ENCODE measurements at places on chromosomes 3 and 15.

GRCh38 chr15:70054366-70054765 lies 43.4 kb downstream of the TLE3 start:
- DNase-seq: no peak

DNA sequence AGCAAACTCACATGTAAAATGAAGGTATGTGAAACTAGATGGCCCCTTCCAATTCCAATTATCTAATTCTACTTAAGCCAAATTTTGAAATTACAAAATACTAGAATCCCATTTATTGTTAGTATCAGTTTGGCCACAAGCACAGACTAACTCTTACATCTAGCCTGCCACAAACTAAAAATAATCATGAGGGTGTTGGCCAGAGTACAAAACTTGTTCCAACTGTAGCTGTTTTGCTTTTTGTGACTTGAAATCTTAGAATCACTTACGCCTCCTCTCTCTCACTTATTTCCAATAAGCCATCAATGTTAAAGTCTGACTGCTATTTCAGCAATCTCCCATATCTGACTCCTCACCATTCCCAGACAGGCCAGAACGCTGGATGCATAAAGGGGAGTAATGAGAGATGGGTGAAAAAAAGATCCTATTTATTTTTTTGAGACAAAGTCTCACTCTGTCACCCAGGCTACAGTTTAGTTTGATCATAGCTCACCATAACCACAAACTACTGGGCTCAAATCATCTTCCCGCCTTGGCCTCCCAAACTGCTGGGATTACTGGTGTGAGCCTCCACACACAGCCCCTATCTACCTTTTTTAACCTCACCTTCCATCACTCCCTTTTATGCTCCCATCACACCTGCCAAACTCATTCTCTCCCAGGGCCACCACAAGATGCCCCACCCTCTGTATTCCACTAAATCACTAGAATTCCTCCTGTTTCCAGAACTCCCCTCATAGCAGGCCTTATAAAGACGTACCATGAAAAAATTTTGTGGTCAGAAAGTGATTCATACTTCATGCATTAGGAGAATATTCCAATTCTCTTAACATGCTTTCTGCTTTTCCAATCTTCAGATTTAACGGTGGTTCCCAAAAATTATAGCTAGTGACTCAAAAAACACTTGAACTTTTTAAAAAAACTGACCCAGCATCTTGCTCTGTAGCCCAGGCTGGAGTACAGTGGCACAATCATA lies 36.5 kb downstream of the ATOSA start:
- DNase-seq: no peak

GRCh38 chr15:32966512-32966911 lies 228.0 kb downstream of the FMN1 start:
- DNase-seq: no peak

DNA sequence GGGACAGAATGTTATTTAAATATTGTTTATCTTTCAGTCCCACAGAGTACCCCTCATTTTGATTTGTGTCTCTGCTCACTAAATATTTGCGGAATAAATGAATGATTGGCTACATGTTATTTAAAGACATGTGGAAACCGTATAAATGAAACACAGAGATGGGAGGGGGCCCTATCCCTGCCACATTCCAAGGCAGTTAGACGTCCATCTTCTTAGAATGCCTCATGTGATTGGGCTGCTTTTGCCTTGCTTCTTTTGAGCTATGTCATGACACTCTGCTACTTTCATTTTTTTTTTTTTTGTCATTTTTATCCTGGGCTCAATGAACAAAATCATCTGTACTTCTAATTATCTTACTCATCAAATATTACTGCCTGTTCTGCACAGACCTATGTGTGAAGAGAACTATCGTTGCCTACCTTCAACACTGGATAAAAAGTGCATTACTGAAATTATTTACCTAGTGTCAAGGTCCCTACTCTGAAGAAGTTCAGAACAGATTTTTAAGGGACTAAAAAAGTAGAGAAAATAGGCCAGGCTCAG lies 83.9 kb upstream of the FAM98B start:
- no peak for DNase-seq

- DNase-seq: no peak
Observed at GRCh38 chr3:172707030-172707429, 3.8 kb downstream of the NCEH1 start.

DNA sequence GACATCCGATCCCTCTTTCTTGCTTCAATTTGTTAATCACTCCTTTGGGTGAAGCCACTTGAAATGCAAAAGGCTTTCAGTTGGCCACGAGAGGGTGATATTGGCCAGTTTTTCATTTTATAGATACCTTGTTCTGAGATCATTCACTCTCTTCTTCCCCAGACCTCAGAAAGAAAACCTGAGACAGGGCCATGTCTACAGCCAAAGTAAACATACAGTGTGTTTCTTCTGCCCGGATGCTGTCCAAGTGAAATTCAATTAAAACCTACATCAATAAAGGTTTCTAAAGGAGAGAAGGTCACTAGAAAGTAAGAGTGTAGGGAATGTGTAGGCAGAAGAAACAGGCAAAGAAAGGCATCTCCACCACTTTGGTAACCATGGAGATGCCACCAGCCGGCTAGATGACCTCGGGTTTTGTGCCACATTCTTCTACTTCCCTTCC lies 39.5 kb upstream of the FMN1 start:
- DNase-seq: peak; percentile 27
